ENCODE measurements at places on chromosomes 1 and 21. TPM values are rescaled to one million over a fixed set of nuclear protein-coding genes. Genes with fewer than 3 reads are reported as not detected.
A peak's percentile ranks its signal among the peaks of the same experiment; 100 is the strongest.

GRCh38 chr1:76418531-76418930, 344.0 kb downstream of the ST6GALNAC3 start:
- DNase-seq = no peak

GRCh38 chr1:1061682-1062345, 12.3 kb downstream of the RNF223 start:
- no peak for DNase-seq

DNA sequence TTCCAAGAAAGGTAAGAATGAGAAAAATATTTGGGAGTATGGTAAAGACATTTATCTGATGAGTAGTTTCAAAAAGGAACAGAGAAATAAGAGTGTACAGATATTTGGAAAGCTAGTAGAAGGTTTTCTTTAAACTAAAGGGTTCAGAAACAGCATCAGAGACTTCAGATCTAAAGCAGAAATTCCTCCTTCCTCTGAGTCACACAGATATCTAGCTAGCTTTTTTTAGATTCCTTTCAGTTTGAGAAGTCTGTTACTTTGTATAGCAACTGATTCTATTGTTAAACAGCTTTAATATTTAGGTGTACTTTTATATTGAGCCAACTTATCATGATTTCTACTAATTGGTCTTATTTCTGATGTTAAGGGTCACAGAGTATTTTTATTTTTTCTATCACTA, 4.7 kb downstream of the AMY2B start:
- no peak for DNase-seq

- DNase-seq = no peak
Observed at GRCh38 chr1:2406451-2407041, 5.8 kb downstream of the PEX10 start.

DNA sequence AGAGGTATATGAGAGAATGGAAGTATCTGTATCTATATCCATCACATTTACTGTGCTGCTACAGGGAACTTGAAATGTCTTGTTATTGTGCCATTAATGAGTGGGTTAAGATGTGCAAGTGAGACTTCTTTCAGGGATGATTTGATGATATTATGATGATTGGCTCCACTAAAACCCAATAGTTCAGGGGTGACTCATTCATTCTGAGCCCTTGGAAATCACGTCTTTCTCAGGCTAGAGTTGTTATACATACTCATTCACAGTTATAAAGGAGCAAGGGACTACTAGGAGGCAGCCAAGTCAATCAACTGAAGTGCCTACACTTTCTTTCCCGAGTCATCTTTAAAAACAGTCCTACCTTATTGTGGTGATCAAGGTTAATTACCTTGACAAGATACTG, 1109.8 kb upstream of the B3GALT2 start:
- DNase-seq = no peak

DNA sequence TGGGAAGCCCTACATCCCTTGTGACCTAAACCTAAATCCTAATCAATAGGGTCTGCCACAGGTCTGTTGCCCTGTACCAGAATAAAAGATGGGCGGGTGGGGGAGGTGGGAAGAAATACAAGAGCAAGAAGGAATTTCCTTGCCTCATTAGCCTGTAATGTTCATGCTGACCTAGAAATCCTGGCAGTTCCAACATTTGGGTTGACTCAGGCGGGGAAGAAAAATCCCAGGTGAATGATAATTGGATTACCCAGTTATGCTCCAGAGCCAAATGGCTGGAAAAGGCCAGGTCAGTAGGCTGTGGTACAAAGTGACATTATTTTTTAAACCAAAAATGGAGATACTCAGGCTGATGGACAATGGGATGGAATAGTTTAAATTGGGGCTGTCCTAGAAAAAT, 27.3 kb upstream of the A3GALT2 start:
- no peak for DNase-seq

DNA sequence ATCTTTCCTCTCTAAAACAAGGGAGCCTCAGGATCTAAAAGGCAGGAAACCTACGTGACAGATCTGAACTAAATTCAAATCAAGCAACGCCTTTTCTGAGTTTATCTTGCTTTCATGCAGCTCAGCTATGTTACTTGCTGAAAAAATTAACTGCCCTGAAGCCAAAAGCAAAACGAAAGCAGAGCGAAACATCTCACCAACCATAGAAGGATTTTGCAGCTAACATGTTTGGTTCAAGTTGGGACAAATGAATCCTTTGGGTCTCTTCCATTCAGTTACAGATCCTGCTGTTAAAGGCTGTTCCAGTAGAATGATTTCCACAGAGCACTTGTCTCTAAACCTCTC, 482 bp downstream of the SLC2A5 start:
- DNase-seq = no peak

GRCh38 chr1:241485554-241485992, 34.0 kb downstream of the FH start:
- no peak for DNase-seq

DNA sequence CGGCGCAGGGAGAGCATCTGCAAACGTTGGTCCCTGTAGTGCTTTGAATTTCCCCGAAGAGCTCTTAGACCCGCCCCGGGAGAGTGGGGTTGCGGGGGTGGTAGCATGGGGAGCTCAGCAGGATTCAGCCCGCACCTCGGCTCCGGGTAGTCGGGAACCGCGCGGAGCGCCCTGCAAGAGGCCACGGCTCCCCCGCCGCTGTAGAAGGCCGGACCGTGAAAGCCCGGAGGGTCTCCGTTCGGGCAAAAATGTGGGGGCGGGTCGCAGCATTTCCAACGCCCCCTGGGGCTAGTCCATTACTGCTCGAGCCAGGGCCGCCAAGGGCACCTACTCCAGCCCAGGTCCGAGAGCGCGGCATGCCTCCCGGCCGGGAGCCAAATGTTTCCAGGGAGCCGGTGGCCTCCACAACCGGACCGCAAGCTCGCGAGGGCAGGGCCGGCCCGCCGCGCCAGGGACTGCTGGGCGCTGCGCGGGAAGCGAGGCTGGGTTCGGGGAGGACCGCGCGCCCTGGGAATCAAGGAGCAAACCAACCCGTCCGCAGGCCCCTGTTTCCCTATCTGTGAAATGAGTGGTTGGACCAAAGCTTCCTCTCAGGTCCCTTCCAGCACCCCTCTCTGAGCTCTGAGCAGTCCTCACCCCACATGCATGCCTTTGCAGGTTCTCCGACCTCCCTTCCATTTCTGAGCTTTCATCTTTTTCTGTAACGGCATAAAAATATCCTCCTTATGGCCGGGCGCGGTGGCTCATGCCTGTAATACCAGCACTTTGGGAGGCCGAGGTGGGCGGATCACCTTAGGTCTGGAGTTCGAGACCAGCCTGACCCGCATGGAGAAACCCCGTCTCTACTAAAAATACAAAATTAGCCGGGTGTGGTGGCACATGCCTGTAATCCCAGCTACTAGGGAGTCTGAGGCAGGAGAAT, 775 bp upstream of the TMEM63A start:
- peak; percentile 30 for DNase-seq

DNA sequence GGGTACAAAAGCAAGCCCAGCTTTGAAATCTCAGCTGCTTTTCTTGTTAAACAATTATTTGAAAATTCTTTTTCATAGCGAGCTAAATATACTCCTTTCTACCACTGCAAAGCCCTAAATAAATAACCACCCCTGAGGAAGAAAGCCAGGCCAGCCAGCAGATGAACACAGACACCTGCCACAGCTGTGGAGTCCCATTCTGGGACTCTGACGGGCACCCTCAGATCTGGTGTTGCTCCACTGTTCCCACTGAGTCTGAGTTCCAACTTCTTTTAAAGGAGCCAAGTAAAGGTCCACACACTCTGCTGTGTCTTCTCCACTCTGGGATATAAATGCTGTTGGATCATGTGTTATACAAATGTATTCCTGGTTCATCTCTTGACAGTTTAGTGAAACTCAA, 77.6 kb upstream of the COA6 start:
- no peak for DNase-seq

- no peak for DNase-seq
Observed at GRCh38 chr1:218970397-218970990, 203.2 kb upstream of the LYPLAL1 start.

DNA sequence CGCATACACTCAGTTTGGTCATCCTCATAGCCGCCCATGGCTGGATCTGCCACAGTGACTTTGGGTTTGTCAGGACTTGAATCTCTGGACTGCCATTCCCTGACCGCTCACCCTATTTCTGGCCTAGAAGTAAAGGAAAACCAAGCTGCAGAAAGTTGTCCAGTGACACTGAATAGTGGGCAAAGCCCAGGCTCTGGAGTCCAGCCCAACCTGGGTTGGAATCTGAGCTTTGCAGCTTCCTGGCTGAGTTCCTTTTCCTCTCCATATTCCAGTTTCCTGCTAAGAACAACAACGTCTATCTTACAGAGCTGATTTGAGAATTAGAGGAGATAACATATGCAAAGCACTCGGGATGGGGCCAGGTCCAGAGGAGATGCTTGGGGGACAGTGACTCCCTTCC, 15.6 kb upstream of the EIF4G3 start:
- no peak for DNase-seq

DNA sequence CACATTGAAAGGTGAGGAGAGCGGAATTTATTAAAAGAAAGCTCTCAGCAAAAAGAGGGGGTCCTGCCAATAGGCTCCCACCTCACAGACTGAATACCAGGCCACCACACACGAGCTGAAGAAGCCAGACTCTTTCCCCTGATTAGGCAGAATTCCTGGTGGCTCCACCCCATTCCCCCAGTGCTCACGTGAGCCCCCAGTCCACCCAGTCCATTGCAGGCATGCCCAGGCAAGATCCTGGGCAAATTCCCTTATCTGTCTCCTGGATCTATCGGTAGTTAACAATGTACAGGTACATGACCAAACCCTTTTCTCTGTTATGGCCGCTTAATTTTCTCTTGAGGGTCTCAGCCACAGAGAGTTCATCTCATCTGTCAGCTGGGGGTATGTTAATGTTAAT, 54.6 kb upstream of the BTG3 start:
- DNase-seq = no peak

DNA sequence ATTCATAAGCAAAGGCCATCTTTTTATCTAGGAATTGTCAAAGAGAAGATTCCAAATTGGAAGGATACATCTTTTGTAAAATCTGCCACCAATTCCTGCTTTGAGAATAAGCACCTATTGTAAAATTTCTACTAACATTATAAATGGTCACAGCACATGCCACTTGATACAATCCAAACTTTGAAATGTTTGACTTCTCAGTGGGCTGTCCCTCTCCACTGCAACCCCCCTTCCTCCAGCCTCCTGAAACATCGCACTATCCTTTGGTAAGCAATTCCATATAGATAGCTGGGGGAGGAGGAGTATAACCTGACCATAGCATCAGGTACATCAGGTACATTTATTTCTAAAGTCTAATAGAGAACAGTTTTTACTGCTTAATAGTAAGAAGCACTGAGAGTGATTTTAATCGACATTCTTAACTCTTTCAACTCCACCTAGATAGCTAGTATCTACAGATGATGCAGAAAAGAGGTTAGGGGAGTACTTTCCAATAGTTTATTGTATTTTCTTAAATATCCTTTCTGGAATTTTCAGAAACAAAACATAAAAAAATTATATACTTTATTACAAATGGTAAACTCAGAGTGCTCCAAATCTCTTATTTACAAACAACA, 2.9 kb downstream of the JUN start:
- DNase-seq = peak; percentile 60

DNA sequence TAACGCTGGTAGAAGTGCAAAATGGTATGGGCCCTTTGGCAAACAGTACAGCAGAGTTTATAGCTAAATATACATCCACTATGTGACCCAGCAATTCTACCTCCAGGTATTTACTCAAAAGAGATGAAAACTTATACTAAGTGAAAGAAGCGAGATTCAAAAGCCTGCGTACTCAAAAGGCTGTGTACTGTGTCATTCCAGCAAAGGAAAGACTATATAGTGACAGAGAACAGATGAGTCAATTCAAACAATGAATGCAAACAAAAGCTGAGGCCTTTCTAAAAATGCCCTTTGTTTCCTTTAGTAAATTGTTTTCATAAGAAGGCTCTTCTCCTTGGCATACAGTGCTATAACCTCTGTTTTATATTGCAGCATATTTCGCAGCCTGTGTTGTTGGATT, 268.8 kb upstream of the CSF3R start:
- no peak for DNase-seq

GRCh38 chr1:26538480-26539412, 9.2 kb downstream of the RPS6KA1 start:
- DNase-seq = no peak

Gene TEKT2
- total RNA-seq = not detected

Gene GBP4
- total RNA-seq = 23.1 TPM

Gene IFNGR2
- total RNA-seq = 27.8 TPM

Gene NT5C1A
- 0.88 TPM for total RNA-seq

Gene ROR1
- total RNA-seq = 0.44 TPM

Gene TMEM201
- 8.8 TPM for total RNA-seq

Gene DNAJC6
- 4.6 TPM for total RNA-seq

Gene KLF18
- total RNA-seq = not detected

Gene CYP4A22
- total RNA-seq = not detected

Gene C1orf116
- total RNA-seq = 0.14 TPM

Gene ADGRL4
- not detected for total RNA-seq

Gene NFYC
- total RNA-seq = 67.2 TPM
